ENCODE measurements at places on chromosomes 5 and 9.

- DNase-seq = peak; percentile 24
Observed at GRCh38 chr5:7754997-7755596, 95.8 kb downstream of the CFAP90 start.

- no peak for DNase-seq
Observed at GRCh38 chr9:126794441-126794840, 10.4 kb upstream of the ZBTB43 start.

DNA sequence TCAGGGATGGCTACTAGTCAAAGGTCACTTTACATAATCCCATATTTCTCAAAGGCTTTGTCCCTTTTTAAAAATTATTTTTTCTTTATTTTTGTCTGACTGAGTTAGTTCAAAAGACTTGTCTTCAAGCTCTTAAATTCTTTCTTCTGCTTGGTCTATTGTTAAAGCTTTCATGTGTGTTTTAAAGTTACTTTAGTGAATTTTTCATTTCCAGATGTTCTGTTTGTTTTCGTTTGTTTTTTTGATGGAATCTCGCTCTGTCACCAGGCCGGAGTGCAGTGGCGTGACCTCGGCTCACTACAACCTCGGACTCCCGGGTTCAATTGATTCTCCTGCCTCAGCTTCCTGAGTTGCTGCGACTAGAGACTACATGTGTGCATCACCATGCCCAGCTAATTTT, 55.0 kb upstream of the SNCAIP start:
- no peak for DNase-seq

DNA sequence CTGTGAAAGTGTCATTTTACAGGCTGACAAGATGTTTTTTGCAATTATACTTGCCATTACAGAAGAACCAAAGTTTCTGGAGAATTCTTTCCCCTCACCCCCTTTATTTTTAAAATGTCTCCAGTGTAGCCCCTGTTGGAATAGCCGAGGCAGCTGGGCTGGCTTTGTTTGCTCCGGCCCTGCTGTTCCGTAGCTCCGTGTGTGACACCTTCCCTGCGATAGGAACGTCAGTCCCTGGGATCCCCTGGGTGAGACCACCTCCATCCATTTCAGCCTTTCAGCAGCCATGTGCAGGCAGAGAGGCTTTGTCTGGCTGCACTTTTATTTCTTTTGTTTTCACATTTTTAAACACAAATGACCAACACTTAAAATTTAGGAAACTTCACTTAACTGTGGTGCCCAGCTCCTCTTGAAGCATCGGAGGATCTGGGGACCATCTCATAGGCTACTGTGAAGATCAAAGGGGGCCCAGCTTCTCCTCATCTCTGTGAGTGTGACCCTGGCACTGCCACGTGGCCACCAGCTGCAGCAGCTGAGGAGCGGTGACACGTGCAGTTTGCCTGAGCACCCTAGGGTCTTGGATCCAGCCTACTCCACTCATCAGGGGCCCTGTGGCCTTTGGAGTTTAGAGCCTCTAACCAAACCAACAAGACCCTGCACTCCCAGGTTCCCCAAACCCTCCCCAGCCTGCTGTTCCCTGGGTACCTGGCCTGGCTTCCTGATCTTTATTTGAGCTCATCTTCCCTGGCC, 125.7 kb upstream of the RAPGEF1 start:
- DNase-seq = no peak

DNA sequence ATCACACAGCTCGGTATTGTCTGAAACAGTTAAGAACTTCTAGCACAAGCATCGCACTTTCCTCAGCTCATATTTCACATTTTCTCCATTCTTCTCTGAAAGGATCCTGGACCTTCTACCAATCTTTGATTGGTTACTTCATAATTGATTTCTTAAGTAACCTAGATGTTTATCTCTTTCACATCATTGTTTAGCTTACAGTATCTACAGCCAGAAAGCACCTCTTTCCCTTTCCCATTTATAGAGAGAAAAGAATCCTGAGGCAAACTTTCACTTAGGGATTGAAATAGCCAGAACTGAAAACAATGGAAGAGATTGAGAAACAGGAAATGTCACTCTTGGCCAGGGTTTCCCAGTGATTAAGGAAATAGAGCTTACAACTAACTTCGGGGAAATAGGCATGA, 2.5 kb downstream of the IL33 start:
- peak; percentile 19 for DNase-seq

All from COLO829 (cell line).